ENCODE measurements at places on chromosomes 1 and 21.

GRCh38 chr21:14560555-14560954 is 14.4 kb upstream of the SAMSN1 start:
- no peak for DNase-seq

DNA sequence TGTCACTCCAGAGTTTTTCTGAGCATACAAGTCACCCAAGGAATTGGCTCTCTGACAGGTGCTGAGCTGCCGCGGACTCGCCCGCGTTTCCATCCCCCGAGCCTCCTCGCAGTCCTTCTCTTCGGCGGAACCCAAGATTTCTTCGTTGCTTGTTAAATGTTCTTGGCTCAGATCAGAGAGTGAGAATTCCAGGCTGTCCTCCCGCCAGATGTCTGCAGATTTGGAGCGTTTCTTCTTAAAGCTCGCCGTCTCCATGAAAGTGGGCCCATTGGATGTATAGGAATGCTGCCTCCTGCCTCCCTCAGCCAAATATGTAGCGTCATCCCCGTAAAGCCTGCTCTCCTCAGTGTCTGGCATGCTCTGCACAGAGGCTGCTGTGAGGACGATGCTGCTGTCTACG is 77.8 kb downstream of the TIAM1 start:
- DNase-seq, result no peak

GRCh38 chr1:245183429-245183828 is 28.6 kb downstream of the KIF26B start:
- DNase-seq, result no peak

- no peak for DNase-seq
Measured at GRCh38 chr1:87575528-87575927, 246.8 kb downstream of the LMO4 start.

DNA sequence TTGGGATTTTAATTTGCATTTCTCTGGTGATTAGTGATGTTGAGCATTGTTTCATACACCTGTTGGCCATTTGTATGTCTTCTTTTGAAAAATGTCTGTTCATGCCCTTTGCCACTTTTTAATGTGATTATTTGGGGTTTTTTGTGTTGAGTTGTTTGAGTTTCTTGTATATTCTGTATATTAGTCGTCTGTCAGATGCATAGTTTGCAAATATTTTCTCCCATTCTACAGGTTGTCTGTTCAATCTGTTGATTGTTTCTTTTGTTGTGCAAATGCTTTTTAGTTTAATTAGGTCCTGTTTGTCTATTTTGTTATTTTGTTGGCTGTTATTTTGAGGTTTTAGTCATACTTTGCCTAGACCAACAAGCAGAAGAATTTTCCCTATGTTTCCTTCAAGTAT is 164.0 kb upstream of the CXADR start:
- DNase-seq, result no peak

All from GM12891 (cell line).